Occipital lobe (tissue), 3 donors: ENCODE measurements at places on chromosomes 5 and 9. TPM values are rescaled to one million over a fixed set of nuclear protein-coding genes. Genes with fewer than 3 reads are reported as not detected.

DNA sequence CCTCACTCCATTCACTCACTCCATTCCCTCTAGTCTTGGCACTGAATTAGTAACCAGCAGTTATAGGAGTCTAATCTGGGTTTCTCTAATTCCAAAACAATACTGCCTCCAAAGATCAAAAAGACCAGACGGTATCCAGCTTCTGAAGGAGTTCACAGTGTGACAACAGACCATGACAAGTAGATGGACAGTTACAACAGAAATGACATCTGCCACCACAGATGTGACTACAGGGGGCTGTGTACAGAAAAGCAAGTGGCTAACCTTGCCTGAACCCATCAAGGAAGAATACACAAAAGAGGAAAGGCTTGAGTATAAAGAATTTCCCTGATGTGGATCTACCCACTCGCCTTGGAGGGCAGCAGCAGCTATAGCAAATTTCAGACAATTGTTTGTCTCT lies 112.4 kb downstream of the ACTL7B start:
- no peak for DNase-seq

DNA sequence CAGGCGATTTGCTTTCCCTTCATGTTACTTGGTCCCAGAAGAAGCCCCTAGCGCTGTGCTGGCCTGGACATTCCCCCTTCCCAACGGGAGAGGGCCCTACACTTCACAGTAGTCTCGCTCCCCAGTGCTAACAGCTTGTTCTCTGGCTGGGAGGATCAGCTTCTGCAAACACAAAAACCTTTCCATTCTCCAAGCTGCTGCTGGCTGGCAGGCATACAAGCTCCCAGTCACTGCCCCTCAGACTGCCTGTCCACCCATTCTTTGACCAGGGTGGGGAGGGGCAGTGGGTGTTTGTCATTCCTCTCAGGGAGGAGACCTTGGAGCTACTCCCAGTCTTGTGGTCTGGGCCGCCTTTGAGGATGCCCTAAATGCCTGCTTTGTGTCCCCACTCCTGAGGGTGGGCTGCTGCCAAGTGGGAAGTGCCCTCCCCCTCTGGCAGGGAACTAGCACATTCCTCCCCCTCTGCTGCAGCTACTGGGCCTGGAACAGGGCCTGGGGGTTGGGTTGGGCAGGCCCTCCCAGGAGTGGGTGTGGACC lies 20.8 kb downstream of the ENHO start:
- peak; percentile 93 for DNase-seq

DNA sequence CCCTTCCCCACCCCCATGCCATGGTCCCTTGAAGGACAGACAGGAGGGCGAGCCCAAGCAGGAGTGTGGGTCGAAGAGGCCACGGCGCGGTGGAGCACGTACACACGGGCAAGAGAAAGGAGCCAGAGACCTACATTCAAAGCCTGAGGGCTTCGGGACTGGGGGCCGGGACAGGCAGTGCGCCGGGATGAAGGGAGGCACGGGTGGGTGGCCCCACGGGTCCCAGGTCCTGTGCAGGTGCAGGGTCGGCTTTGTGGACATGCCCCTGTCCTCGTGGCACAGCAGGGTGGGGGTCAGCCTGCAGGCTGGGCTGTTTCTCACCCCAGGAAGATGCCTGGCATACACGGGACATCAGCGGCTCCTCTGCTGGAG lies 9.8 kb downstream of the LRRC26 start:
- no peak for DNase-seq

GRCh38 chr5:36944607-36945225 lies 68.1 kb downstream of the NIPBL start:
- DNase-seq: no peak

TRPM3 gene
- 20.6 TPM for total RNA-seq

PPIC gene
- total RNA-seq: 3.1 TPM

GRM6 gene
- 0.16 TPM for total RNA-seq
